Neural progenitor cell (in vitro differentiated cells): ENCODE measurements at places on chromosomes 6 and 20.

- no peak for DNase-seq
Observed at GRCh38 chr6:36131511-36132245, 1.4 kb downstream of the MAPK13 start.

DNA sequence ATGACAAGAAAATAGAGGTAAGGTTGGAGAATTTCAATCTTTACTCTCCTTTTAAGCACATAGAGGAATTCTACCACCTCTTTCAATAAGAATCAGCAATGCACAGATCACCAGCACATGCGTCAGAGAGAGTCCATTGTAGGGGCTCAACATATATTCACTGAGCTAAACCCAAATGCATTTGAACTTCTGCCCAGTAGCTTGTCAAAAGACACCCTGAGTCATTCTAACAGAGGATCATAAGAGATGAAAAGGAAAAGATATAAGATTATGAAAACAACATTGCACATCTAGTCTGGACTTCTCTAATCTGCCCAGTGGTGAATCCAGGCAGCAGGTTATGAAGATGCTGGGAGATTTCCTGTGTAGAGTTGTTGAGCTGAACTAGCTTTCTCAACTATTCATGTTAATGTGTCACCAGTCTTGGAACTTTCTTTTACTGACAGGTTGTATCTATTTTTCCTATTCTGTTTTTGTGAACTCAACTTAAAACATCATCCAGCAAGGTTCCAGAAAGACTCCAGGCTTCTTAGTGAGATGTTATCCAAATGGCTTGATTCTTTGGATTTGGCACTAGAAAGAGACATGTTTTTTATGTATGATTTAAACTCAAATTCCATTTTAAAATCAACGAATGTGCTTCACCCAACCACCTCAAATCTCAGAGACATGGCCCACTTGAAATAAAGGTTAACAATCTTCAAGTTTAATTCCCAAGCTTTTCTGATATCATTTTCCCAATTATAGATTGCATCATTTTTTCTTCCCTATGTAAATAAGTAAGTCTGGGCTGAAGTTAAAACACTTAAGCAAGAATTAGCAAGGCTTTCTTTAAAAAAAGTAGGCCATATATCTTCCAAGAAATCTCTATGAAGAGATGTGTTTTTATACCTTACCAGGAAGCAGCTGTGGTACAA, 89.3 kb downstream of the TSHZ2 start:
- no peak for DNase-seq

DNA sequence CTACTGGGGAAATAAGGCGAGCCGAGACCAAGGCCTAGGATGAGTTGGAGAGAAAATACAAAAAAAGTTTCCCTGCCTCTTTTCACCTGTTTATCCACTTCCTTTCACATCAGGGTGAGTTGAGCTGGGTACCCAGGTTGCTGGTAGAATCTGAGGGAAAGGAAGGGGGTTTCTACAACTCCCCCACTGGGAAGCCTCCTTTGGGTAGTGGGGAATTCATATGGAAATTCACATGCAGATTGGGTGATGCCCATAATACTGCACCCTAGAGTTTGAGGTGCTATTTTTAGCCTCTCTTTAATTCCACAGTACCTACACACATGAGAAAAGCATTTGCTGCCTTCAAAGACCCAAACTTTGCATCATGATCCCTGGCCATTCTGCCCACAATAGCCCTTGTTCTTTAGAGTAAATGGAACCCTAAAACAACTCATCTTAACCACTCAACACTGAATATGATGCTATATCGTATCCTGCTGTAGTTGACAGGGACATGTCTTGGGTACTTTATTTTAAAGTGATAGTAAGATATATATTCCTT, 2.7 kb downstream of the OSTM1 start:
- no peak for DNase-seq

- no peak for DNase-seq
Observed at GRCh38 chr6:109024368-109024767, 70.3 kb downstream of the SESN1 start.

GRCh38 chr20:43448748-43449535, 8.8 kb upstream of the SRSF6 start:
- DNase-seq: peak; percentile 67

DNA sequence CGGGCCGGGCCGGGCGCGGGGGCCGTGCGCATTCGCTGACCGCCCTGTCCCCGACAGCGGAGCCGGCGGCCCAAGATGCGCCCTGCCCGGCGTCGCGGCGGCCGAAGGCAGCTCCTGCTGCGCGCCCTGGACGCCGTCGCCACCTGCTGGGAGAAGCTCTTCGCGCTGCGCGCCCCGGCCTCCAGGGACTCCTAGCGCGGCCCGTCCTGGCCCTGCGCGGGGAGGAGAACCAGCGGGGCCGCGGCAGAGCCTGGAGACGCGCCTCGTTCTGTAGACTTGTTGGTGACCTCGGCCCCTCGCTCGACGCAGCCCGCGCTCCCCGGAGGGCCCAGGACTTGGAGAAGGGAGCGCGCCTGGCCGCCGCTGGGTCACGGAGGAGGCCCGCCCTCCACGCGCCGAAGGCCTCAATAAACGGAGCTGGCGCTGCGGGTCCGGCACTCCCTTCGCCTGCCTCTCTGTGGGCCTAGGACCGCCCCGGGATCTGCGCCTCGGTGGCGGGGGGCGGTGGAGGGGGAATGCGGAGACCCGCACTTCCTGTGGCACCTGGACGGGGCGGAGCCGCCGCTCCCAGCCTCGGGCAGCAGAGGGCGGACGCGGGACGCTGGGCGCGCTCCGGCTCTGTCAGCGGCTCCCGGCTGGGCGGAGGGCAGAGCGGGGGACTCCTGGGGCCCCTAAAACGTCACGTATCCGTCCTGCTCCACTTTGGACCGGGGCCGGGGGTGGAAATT, 2.7 kb downstream of the C20orf204 start:
- peak; percentile 89 for DNase-seq

- peak; percentile 6 for DNase-seq
Observed at GRCh38 chr6:45479834-45480751, 102.4 kb upstream of the SUPT3H start.

GRCh38 chr6:56914798-56915658, 39.9 kb upstream of the BEND6 start:
- DNase-seq: no peak

DNA sequence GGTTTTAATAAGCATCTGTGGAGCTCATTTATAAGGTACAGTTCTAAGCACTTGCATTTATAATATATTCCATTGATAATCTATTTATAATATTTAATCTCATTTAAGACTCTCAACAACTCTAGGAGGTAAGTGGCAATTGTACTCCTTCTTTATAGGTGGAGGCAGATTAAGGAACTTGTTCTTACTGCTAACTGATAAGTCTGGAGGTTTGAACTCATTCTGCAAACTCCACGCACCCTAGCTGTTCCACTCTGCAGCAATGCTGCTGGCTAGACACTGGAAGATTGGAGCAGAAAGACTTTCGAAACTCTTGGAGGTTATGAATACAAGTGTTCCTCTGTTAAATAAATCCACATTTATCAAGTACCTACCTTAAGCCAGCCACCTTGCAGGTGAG, 793 bp upstream of the HDAC2 start:
- no peak for DNase-seq

GRCh38 chr20:13990465-13990864, at the start of gene SEL1L2:
Gene SEL1L2, minus strand, starts transcription at chr20:13990614. Its CDS starts 80 bp downstream, at chr20:13990534.
- peak; percentile 93 for DNase-seq

DNA sequence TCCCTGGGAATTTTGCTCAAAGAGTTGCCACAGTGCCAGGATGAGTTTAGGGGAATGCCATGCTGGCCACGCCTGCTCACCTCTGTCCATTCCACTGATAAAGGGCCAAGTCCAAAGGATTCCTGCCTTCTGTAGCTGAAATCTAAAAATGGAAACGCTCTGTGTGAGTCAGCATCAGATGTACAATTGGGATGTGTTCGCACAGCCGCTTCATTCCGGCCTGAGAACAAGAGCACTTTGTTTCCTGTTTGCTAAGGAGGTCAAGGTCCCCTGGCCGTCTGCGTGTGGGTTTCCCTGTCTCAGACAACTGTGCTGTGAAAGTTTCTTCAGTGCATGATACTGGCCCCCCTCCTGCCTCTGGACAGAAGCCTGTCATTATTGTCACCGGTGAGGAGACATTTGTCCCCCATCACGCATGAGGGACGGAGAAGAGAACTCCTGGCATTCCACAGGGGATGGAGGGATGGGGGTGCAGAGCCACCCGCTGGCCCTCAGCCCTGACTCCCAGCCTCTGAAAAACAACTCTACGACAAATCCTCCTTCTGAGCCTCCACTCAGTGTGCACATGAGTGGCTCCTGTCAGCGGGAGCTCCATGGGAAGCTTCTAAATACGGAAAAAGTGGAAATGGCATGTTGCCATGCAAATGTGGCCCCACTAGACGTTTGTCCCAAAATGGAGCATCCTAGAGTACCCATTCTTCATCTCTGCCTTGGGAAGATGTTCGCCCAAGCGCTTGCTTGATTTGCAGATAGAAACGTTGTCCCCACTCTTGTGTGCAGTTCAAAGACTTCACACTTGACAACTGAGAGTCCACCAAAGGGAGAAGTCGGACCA, 143.5 kb upstream of the AFDN start:
- DNase-seq: no peak

- DNase-seq: no peak
Observed at GRCh38 chr6:53439556-53439955, 90.8 kb upstream of the ELOVL5 start.

DNA sequence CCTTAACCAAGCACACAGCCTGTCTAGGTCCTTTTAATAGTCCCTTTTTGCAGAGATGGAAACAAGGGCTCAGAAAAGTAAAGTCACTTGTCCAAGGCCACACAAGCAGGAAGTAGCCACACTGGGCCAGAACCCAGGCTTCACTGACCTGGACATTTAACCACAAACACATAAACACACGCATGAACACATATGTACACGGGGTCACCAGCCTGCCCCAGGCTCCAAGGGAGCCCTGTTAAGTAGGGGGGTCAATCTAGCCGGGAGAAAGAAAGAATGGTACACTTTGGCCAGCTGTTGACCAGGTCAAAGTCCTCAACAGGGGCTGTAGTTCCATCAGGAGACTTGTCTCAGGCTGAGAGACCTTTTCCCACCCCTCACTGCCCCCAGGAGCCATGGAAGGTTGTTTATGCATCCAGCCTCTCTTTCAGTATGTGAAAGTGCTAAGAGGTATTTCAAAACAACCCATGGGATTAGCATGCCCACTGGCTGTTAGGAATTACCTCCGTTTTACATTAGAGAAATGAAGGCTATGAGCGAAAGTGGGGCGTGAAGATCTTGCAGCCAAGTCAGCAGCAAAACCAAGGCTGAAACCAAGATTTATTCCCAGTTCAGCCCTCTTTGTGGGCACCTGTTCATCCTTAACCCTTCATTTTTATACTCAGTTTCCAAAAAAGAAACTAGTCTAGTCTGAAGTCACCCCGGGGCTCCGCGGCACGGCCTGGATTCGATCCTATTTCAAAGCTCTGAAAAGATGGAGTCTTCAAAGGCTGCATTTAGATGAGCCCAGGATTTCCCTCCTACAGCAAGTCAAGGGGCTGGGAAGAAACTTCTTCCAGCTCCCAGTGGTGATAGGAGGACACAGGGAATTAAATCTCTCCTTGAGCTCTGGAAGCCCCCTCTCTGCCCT, 9.8 kb downstream of the SDC4 start:
- DNase-seq: no peak

GRCh38 chr6:67885081-67886033, 749.7 kb upstream of the ADGRB3 start:
- DNase-seq: no peak

DNA sequence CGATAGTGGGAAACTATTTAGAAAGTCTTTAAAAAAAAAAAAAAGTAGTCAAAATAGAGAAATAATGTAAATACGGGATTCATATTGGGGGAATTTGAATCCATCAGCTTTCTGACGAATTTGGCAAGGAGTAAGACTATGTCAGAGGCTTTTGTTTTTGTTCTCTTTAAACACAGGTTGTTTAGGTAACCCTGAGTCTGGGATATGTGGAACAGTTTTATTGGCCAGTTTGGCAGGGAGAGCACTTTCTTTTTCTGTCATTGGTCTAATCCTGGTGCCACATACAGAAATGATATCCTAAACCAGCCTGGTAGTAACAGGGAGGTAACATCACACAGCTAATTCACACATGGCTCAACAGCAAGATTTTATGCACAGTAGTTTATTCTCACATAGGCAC, 27.7 kb downstream of the HAO1 start:
- DNase-seq: no peak

DNA sequence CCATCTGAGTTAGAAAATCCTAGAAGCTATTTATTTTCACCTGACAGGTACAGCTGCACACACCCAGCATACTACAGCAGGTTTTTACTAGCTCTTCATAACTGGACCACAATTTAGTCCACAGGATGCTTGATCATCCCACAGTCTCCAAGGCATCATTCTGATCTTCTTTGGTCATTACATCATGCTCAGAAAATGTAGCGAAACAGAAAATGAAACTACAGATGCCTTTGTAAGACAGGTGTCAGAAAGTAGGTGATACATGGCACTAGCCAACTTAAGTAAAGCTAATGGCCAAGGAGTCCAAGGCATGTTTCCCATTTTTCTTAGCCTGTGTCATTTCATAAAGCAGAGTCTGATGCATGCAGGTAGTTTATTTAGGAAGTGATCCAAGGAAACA, 102.3 kb downstream of the HTR1B start:
- no peak for DNase-seq

DNA sequence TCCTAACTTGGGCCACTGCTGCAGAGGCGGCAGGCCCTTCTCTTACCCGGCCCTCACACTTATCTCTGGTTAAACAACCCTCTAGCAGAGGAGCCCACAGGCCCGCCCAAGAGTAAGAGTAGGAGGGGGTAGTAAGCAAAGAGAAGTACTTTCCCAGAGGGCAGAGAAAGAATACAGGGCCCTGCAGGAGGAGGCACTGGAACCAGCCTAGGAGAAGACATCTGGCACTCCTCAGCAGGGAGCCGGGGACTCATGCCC, 10.1 kb downstream of the MTCH1 start:
- no peak for DNase-seq

- DNase-seq: no peak
Observed at GRCh38 chr6:82687855-82688254, 324.2 kb downstream of the TPBG start.

DNA sequence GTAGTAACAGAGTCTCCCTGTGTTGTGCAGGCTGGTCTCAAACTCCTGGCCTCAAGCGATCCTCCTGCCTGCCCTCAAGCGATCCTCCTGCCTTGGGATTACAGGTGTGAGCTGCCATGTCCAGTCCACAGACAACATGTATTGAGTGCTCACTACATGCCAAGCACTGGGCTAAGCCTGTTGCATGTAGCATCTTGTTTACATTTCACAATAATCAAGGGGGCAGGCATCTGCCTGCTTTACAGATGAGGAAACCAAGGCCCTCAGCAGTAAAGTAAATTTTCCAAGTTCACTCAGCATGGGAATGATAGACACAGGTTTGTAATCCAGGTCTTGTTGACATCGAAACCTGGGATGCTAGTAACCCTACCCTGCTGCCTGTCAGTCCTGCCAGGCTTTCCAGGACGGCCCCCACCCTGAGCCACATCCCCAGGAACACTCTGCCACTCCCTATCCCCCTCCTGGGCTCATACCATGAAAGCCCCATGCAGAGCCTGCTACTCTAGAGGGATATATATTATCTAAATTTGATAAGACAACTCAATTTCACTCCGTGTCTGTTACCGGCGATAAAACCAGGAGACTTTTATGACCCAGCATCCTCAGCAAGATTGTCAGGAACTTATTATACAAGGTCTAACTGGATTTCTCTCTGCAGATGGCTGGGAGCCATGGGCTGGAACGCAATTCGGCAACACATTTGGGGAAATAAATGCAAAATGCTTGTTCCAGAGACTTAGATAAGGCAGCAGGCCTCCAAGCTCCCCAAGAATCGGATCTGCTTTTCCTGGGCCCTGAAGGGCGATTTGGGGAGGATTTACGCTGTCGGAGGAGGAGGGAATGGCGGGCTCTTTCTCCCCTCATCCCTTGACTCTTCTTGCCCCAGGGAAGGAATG, 30.4 kb downstream of the CD40 start:
- no peak for DNase-seq

- no peak for DNase-seq
Observed at GRCh38 chr20:43710370-43711044, 16.3 kb downstream of the GTSF1L start.
